ENCODE measurements at places on chromosomes 2 and 18. TPM values are rescaled to one million over a fixed set of nuclear protein-coding genes. Genes with fewer than 3 reads are reported as not detected.

The RPRM gene
- total RNA-seq: not detected

The CCDC74B gene
- total RNA-seq: 17.0 TPM

The REG1B gene
- total RNA-seq: not detected

DNA sequence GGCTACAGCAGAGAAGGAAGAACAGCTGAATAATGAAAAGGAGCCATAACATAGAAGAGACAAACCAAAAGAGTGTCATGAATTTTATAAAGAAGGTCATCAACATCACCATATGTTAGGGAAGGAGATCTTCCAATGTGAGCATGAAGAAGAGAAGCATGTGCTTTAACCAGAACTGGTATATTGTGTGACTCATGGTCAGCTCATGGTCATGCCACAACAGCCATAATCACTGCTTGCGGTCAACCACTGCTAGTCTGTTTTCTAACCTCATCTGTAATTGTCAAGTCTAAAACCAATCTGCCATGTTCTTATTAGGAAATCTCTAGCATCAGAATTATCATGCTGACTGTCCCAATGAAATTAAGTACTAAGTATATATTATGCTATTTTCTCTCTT lies 204.1 kb upstream of the VRK2 start:
- no peaks in the 10 kb centered on the region for H3K4me1 ChIP-seq
- no peaks in the 10 kb centered on the region for H3K27me3 ChIP-seq
- H3K36me3 ChIP-seq: no peaks in the 10 kb centered on the region
- H3K4me3 ChIP-seq: no peak overlapping the region
- DNase-seq: no peak

DNA sequence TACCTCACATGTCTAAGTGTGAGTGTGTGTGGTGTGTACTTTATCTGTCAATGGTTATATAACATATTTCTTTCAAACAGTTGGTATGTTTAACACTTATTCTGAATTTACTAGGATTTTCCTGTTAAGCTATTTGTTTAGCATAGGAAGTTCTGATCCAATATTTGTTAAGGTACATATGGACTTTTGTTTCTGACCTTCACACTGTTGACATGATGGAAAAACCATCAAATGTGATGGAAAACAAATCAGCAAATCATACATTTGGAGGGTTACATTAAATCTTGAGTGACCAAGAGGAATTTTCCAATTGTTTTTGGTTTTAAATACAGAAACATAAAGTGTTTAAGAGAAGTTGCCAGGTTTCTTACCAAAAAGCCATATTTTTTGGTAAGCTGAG lies 638.9 kb downstream of the STK39 start:
- no peaks in the 10 kb centered on the region for H3K27me3 ChIP-seq
- no peaks in the 10 kb centered on the region for H3K4me1 ChIP-seq
- DNase-seq: no peak
- no peak overlapping the region for H3K27ac ChIP-seq
